ENCODE measurements at places on chromosomes 12 and 14. TPM values are rescaled to one million over a fixed set of nuclear protein-coding genes. Genes with fewer than 3 reads are reported as not detected.

The NEMP1 gene
- 27.6 TPM for total RNA-seq

The CLEC2A gene
- total RNA-seq, result not detected

The SYT1 gene
- 0.39 TPM for total RNA-seq

The SYNDIG1L gene
- not detected for total RNA-seq

The GPX2 gene
- total RNA-seq, result not detected

The KRT75 gene
- not detected for total RNA-seq

The GYS2 gene
- total RNA-seq, result not detected

The FAM222A gene
- 0.73 TPM for total RNA-seq

GRCh38 chr14:50854521-50854920 is 17.3 kb upstream of the ABHD12B start:
- no peak for DNase-seq

DNA sequence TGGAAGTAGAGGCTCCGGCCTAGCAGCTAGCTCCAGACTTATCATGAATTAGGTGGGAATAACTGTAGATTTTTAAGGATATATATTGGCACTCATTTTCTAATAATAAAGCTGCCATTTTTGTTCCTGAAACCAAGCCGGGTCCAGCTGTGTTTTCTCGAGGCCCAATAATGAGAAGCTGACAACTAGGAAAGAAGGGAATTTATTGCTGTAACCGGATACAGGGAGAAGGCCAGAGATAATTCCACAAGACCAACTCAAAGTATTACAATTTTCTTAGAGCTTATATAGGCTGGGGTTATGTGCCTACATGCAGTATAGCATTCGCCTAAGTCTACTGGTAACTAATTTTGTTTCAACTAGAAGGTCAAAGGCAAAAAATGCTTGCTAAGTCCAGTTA is 122.3 kb upstream of the FBXO33 start:
- DNase-seq, result no peak

DNA sequence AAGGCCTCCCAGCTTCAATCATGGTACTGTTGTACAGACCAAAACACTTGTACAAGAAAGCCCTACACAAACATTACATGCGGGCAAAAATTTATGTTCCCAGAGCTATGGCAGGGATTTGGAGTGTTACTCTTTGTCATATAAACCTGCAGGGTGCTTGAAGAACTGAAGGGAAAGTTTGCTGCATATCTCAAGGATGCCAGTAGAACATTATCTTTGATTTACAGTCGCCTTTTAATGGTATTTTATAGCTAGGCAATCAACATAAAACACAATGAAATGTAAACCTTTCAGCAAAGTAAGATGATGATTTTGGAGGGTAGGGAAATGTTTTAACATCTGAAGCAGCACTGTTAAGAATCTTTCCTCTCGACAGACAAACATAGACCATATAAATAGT is 305.6 kb downstream of the KCNH5 start:
- no peak for DNase-seq

- no peak for DNase-seq
Observed at GRCh38 chr12:25397001-25397400, 146.3 kb upstream of the KRAS start.

- no peak for DNase-seq
Observed at GRCh38 chr12:21988619-21989018, 47.4 kb upstream of the ABCC9 start.

DNA sequence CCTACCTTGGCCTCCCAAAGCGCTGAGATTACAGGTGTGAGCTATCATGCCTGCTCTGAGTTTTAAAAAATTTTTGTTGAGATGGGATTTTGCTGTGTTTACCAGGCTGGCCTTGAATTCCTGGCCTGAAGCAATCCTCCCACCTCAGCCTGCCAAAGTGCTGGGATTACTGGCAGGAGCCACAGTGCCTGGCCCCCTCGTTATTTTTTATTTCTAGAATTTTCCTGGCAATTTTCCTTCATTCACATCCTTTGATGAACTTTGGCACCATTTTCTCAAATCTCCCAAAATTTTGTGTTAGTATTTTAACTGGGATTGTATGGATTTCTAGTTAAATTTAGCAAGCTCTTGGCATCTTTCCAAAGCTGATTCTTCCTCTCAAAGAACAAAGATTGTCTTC is 24.6 kb upstream of the SCARB1 start:
- no peak for DNase-seq

DNA sequence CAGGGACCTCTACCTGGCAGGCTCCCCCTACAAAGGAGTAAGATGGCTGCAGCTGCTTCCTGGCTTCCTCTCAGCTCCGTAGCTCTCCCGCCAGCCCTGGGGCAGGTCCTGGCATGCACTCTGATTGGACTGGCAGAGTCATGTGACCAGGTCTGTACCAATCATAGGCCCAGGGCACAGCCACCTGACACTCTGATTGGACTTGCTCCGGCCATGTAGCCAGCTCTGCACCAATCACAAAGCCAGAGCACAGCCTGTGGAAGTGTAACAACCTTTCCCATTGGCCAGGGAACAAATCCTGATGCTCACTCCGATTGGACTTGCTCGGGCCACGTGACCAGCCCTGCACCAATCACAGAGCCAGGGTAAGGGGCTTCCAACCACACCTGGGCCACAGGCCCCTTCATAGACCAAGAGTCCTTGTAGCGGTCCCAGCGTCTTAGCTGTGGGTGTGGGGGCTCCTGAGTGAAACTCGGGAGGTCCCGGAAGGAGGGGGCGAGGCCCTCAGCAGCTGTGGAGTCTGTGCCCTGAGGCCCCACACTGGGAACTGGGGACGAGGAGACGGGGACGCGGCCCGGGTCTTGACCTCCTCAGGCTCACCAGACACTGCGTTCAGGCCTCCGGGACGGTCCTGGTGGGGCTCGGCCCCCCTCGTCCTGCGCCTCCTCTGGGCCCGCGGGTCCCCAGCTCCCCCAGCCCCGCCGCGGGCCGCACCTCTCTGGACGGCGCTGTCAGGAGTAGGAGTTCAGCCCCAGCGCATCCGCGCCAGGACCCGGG is 210.6 kb downstream of the ADGRD1 start:
- no peak for DNase-seq

DNA sequence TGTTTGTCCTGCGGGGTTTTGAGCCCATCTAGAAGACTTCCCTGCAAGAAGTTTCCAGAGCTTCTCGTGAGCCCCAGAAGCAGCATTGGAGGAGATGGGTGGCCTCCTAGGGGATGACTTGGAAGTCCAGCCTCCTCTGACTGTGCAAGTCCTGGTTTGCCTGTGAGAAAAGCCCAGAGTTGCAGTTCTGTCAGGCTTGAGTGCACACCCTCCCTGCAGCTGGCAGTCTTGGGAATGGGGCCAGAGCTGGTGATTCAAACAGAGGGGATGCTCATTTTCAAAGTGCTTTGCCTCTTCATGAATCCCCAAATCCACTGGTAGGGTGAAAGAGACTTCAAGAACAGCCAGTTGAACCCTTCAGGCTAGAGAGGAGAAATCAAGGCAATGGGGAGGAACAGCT is 3.9 kb upstream of the PPP1R1A start:
- DNase-seq, result no peak

DNA sequence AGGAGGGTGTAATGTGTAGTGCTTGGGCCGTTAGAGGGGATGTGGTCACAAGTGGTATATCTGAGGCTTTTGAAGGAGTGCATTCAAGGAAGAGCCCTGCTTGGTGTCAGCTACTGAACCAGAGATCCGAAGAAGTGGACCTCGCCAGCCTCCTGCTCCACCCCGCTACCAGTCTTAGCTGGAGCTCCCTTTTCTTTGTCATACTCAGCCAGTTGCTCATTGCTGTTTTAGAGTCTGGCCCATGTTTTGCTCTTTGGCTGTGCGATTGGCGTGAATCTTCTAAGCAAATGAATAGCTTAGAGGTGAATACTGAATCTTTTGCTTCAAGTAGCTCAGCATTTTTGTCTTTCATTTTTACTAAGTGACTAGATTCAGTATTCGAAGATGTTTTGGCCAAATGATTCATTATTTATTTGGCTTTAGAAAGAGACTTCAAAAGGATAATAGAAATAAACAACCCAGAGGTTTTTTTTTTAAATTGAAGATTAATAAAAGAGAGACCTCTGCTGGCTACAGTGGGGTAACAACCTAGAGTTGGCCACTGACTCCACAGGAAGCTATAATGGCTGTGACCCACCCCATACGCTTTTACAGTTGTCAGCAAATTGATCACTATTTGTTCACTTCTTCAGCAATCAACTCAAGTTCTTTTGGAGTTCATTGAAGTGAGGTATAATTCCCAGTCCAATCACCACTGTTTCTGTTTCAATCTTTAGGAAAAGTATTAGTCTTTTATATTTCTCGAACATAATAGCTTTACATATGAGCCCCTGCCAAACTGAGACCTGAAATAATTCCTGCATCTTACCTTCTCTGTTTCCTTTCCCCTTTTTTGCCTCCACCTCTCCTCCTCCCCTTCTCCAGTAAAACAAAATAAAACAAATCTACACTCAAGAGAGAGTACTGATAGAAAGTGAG is 19.9 kb downstream of the CDKN1B start:
- peak; percentile 19 for DNase-seq

GRCh38 chr14:99247772-99248171 is 24.2 kb downstream of the BCL11B start:
- DNase-seq, result no peak

DNA sequence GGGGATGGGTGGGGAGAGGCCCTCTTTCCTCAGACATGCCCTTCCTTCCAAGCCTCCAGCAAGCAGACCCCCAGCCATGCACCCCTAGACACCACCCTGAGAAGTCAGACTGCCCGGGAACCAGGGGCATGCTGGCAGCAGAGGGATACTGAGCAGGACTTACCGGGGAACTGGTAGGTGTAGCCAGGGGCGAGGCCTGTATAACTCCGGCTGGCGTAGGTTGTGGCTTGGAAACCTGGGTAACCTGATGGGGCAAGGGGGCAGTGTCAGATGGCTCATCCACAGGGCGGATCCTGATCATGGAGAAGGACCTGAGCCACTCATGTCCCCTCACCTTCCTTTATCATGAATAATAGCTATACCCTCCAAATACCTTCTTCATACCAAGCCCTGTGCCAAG is 15.8 kb downstream of the MSI1 start:
- no peak for DNase-seq

GRCh38 chr14:37972941-37973887 is 234.5 kb upstream of the SSTR1 start:
- no peak for DNase-seq

DNA sequence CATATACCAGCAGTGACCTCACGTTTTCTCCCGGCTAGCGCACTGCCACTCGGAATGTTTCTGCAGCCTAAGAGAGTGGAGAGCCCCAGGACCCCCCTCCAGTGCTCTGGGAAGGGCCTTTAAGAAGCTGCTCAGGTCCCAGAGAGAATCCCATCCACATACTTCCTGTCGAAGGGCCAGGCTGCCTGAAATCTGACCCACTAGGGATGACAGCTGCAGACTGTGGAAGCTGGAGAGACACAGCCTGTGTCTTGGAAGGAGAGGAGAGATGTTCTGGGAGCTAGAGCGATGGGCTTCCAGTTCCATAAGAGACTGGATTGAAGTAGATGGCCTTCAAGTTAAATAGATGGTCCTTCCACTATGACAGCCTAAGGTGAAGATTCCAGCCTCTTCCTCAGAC is 54.4 kb downstream of the IQSEC3 start:
- DNase-seq, result no peak

- no peak for DNase-seq
Observed at GRCh38 chr12:6697584-6698351, 2.8 kb downstream of the PIANP start.

GRCh38 chr12:42143452-42144157 is 1.1 kb downstream of the GXYLT1 start:
- no peak for DNase-seq

DNA sequence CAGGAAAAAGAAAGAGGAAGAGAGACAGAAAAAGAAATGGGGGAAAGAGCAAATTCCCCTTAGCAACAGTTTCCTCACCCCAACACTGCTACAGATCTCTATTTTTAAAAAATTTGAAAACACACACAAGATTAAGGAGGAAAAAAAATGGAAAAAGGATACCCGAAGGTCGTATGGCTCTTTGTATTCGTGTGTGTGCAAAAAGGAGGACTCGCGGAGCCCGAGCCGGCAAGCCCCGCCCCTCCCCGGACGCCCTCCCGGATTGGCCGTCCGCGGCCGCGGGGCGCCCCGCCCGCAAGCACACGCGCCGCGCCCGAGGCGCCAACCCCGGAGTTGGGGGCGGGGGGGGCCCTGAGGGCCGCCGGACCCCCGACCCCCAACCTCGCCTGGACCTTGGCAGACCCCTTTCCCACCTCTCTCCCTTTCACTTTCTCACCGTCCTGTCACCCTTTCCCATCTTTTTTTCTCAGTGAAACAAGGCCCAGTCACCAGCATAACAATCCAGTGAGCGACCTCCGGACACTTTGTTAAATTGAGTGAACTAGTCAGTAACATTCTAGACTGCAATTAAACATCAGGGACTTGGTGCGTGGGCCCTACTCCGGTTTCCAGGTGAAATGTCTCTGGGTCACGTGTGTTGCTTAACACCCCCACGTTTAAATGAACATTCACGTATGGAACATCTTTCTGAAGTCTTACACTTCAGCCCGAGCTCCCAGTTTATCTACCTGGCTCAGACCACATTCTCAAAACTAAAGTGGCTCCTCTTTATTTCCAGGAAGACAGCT is at the start of gene C14orf93:
Gene C14orf93 (minus strand): TSS at position 205 of the 788 bp plus-strand sequence. CDS start 11,120 bp downstream, outside the sequence.
- peak; percentile 77 for DNase-seq
